ENCODE measurements at places on chromosomes 2 and 18.

DNA sequence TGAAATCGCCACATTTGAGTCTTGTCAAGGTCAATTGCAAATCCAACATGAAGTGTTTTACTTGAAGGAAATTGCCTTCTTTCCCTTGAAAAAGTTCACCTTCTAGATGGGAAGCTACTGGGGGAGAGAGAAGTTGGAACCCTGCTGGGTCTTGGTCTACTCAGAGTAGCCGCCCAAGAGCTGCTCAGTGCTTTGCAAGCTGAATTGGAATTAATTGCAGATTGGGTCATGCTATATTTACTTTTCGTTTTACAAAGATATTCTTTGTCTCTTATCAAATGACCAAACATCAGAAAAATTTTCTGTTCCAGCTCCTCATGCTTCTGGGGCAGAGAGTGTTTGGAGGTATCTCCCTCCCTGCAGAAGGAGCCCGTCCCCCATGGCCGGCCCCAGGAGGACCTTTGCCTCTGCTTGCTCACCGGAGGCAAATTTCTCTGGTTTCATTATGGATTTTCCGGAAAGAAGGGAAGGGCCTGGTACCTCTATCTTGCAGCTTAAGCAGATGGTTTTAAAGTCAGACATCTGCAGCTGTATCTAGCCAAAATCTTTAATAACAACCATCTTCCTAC, 289.7 kb downstream of the MYT1L start:
- no peak for DNase-seq

- DNase-seq, result no peak
Observed at GRCh38 chr2:86301009-86301408, 36.4 kb downstream of the REEP1 start.

DNA sequence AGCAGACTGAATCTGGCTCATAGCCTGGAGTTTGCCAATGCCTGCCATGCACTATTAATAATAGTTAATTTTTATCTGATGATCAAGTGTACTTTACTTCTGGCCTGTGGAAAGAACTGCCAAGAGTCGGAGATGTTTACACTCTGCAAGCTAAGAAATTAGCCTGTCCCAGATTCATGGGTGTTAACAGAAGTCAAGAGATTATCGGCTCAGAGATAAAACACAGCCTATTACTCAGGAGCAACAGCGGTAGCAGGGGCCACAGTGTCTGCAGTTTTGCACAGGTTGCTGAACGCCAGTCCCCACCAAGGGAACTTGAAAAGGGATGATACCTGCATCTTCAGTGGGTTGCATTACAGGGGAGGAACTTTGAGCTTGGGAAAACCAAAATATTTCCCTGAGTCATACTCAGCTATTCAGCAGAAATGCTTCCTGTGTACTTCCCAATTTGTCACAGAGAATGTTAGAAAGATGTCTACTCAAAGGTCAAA, 4.3 kb upstream of the ADI1 start:
- no peak for DNase-seq

DNA sequence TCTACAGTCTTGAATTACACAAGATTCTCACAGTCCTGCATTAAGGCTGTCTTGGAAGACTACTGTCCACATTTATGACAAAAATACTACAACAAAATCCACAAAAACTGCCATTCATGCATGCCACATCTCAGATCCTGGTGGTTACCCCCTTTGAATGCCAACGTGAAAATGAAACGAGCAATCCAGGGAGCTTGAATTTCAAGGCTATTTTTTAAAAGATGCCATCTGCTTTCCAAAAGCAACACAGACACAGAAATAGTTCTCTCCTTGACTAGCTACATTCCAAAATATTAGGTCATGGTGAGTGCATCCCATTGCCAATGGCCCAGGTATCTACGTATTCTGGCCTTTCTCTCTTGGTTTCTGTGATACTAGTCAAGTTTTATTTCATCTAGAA, 36.3 kb downstream of the IRS1 start:
- peak; percentile 32 for DNase-seq

GRCh38 chr2:43745457-43745856, 28.4 kb upstream of the DYNC2LI1 start:
- no peak for DNase-seq

DNA sequence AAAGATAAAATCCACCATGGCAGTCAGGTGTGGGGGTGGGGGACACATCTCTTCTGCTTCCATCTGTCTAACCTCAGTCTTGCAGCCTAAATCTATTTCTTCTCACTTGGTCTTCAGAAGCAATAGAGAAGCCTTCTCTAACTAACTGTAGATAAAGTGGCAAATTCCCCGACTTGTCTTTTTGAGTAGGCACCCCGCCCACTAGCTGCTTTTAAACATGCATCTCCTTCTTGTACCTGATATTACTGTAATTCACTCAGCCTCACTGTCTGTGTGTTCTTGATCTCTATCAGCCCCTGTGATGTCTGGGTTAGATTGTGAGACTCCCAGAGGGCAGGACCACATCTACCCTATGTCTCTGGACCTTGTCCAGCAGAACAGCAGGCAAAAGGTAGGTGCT, 6.8 kb downstream of the MARCHF4 start:
- no peak for DNase-seq

DNA sequence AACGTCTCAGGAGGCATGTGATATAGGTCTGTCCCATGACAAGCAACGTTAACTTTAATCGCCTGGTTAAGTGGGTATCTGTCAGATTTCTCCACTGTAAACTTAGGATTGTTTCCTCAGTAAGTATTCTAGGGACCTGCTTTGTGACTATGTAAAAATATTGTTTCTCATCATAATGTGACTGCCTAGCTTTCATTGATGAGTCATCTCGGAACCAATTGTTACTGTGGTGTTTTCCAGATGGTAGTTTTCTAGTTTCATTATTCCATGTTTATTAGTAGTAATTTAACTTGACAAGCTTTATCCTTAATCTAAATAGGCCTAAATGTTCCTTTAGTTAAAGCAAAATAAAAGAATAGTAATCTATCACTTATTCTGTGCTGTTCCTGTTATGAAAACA, 28.2 kb upstream of the GATA6 start:
- DNase-seq, result no peak

DNA sequence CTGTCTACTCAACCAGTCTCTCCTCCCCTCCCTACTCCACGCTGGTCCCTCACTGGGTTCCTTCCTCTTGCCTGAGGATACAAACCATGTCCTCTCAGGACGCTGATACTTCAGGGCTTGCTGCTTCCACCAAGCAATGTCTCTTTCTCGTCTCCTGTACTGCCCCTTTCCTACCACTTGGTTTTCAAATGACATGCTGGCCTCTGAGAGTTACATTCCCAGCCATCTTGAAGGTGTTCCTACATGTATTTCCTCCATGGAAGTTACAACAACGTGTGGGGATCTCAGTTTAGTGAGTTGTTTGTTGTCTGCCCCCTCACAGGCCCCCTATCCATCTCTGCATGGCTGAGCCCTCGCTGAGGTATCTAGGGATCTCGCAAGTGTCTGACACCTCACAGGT, 334.5 kb upstream of the SKOR2 start:
- DNase-seq, result no peak

GRCh38 chr18:28359176-28359575, 182.2 kb upstream of the CDH2 start:
- DNase-seq, result no peak

DNA sequence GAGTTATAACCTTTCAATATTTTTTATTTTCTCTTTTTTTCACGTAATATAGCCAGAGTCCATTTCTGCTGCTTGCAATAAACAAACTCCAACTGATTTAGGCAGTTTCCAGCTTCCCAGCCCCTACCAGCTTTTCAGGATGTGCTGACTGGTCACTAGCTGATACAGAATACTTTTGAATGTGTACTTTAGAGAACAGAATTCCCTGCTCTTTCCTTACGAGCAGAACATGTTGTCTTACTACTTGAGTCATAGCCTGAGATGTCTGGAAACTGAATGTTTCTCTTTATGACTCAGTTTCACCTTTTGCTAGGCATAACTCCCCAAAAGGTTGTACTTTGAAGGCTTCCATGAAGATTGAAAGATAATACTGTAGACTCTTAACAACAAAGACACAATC, 44.5 kb upstream of the KCNE4 start:
- no peak for DNase-seq

DNA sequence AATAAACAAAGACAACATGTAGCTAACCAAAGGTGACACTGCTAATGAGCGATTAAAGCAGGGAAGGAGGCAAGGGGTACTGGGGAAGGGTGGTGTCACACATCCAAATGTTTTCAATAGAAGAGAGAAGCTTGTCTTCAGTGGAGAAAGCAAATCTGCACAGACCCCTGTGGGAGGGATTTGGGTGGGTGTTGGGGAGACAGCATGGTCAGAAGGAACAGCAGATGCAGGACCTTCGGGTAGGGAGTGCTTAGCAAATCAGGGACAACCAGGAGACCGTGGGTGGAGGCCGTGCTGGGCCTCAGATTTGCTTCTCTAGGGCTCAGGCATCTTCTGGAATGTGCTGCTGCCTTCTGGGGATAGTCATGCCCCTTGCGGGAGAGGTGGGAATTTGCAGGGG, 185.3 kb upstream of the RAB6C start:
- DNase-seq, result no peak

- no peak for DNase-seq
Observed at GRCh38 chr2:239499726-239500573, 99.1 kb upstream of the HDAC4 start.

- no peak for DNase-seq
Observed at GRCh38 chr18:44805643-44806042, 125.0 kb downstream of the SETBP1 start.

All from NCI-H446 (cell line).